ENCODE measurements at places on chromosomes 12 and 14. TPM values are rescaled to one million over a fixed set of nuclear protein-coding genes. Genes with fewer than 3 reads are reported as not detected.

GSC gene
- not detected for total RNA-seq

TCL1A gene
- total RNA-seq = not detected

TMPRSS12 gene
- total RNA-seq = not detected

SLC7A7 gene
- 2.5 TPM for total RNA-seq

RD3L gene
- total RNA-seq = not detected

OR10P1 gene
- total RNA-seq = not detected

DPPA3 gene
- total RNA-seq = not detected
